ENCODE measurements at places on chromosomes 3 and 15. TPM values are rescaled to one million over a fixed set of nuclear protein-coding genes. Genes with fewer than 3 reads are reported as not detected.

GRCh38 chr3:193971261-193971751 lies 164.6 kb upstream of the HES1 start:
- peak; percentile 47 for DNase-seq

- DNase-seq, result no peak
These were observed 19.3 kb upstream of the ANXA2 start for GRCh38 chr15:60417112-60417511.

DNA sequence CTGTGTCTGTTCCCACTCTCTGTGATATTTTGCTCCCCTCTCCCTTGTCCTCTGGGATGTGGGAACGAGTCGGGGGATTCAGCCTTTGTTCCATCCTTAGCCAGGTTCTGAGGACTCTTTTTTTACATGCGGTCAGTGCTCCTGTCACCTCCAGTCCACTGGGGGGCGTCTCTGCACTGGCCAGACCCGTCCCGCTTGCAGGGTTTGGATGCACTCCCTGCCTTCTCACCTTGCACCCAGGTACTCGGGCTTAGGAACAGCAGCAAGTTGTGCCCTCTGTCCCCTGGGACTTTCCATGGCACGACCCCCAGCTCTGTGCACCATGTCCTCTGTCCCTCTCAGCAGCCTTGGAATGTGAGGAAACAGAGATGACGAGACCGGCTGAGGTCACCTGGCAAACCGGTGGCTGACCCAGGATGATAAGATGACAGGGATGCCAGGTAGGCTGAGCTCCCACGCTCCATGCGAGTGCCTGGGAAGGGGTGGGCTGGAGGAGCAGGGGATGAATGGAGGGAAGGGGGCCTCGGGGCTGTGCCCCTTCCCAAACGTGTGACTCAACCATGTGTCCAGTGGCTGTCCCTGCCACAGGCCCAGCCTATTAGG lies 27.3 kb upstream of the FGD5 start:
- DNase-seq, result peak; percentile 36

DNA sequence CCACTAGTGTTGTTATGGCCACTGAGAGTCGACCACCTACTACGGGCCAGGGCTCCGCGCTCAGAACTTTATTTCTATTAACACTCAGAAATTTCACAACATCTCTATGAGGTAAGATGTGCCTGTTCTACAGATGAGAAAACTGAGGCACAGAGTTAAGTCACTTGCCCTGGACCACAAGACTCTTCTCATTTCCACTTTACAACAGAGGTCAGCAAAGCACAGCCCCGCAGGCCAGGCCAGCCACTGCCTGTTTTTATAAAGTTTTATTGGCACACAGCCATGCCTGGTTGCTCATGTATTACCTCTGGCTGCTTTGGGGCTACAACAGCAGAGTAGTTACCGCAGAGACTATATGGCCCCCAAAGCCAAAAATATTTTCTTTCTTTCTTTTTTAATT lies 503.6 kb downstream of the SHQ1 start:
- no peak for DNase-seq

- no peak for DNase-seq
These were observed 16.9 kb upstream of the AGBL1 start for GRCh38 chr15:86062646-86063243.

DNA sequence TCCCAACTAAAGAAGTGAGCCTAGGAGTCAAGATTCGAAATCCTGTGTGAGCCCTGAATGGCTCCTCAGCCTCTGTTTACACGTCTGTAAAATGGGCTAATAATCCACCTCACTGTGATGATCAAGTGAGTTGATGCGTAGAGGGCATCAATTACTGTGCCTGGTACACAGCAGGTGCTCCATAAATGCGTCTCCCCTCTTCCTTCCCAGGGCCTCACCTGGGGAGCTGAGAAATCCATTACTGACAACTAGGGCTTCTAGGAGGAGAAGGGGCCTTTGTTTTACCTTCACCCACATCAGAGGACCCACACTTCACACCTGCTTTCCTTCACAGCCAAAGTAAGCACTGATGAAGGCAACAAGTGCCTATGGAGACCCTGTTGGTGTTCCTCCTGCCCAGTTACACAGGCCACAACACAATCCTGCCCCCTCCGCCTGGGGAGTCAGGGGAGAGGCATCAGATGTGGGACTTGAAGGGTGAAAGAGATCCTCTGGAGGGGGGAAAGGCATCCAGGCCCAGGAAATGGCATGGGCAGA lies 1.4 kb downstream of the CIB2 start:
- DNase-seq, result no peak

GRCh38 chr3:170700054-170700404 lies 114.2 kb upstream of the SLC7A14 start:
- no peak for DNase-seq

GRCh38 chr15:75648156-75649000 lies 666 bp downstream of the SNX33 start:
- peak; percentile 61 for DNase-seq

DNA sequence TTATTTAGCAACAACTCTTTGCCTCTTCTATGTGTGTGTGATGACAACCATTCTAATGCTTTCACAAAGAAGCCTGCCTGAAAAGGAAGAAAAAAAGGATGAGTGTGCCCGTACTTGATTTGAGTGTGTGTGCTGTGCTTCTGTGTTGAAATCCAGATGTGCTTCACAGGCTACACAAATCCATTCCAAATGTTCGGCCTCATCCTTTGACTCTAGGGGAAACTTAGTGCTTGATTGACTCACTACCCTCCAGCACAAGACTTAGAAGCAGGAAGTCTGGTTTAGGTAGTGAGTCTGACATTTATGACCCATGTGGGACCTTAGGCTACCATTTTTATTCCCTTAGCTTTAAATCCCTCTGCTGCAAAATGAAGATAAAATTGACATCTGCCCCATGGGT lies 108.8 kb upstream of the PLAAT1 start:
- peak; percentile 13 for DNase-seq

- no peak for DNase-seq
These were observed 17.8 kb downstream of the TTC14 start for GRCh38 chr3:180619723-180620122.

- no peak for DNase-seq
These were observed 5.5 kb downstream of the GRIP2 start for GRCh38 chr3:14534516-14535191.

DNA sequence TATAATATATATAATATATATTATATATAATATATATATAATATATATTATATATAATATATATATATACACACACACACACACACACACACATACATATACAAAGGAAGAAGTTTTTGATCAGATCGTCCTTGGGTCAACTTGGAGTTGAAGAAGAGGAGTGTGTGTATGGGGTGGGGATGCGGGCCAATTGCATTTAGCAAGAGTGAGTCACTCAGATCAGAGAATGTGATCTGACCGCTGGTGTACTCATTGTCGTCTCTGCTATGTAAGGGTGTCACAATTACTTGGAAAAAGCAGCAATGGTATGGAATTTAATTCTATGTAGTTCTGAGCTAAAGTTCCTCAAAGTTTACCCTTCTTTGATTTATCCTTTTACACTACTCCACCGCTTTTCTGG lies 4.6 kb upstream of the VGLL3 start:
- peak; percentile 80 for DNase-seq

- peak; percentile 94 for DNase-seq
These were observed 3.3 kb upstream of the ITPKA start for GRCh38 chr15:41490355-41490754.

DNA sequence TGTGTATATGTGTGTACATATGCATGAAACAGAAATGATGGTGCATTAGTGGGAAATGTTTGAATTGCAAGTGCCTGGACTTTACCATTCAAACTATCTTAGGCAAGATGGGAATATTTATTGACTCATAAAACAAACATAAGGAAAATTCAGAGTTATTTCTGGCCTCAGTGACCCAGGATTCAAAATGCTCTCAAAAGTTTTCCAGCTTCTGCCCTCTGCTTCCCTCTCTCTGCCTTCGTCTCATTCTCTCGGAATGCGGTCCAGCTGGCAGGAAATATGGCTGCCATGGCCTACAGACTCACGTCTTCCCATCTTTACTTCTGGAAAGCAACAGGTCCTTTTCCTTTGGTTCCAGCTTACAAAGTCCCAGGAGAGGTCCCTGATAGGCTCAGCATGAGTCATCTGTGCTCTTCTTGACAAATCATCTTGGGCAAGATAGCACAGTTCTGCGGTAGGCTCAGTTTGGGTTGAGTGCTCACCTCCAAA lies 8.7 kb upstream of the ZNF774 start:
- peak; percentile 67 for DNase-seq

- no peak for DNase-seq
These were observed 161.6 kb upstream of the GBE1 start for GRCh38 chr3:81923038-81923437.

Gene PLA2G4E
- total RNA-seq, result not detected
